ENCODE measurements at places on chromosomes 1 and 21. TPM values are rescaled to one million over a fixed set of nuclear protein-coding genes. Genes with fewer than 3 reads are reported as not detected.

DNA sequence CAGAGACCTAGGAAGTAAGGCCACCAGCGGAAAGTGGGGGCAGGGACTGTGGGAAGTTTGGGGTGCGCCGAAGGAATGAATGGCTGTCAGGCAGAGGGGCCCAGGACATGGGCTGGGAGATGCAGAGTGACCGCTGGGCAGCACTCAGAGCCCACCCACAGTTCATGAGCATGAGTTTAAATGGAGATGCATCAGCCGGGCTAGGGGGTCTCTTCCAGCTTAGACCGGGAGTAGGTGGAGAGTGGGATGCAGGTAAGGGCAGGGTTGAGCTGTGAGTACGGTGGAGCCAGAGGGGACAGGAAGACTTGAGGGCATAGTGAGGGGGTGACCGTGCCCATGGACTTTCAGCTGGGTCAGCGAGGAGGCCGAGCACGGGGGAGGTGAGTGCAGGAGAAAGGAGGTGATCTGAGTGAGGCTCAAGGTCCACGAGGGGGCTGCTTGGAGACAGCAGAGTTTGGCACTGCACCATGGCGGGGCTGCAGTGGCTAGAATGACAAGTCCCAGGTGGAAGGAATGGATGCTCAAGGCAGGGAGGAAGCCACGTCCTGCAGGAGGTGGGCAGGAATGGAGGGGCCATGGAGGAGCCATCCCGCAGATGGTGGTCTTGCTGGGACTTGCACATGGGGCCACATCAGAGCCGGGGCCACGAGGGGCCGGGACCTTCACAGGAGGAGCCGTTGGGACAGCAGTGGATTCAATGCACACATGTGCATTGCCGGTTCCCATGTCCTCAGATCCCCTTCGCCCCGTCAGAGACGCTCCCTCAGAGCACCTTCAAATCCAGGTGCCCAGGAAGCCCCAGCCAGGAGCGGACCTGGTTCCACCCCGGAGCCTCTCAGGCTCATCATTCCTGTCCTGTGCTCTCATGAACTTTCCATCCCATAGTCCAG, 34.9 kb downstream of the UBASH3A start:
- no peak for DNase-seq

Gene IGSF21
- 1.0 TPM for total RNA-seq

Gene FCRL4
- not detected for total RNA-seq

DNA sequence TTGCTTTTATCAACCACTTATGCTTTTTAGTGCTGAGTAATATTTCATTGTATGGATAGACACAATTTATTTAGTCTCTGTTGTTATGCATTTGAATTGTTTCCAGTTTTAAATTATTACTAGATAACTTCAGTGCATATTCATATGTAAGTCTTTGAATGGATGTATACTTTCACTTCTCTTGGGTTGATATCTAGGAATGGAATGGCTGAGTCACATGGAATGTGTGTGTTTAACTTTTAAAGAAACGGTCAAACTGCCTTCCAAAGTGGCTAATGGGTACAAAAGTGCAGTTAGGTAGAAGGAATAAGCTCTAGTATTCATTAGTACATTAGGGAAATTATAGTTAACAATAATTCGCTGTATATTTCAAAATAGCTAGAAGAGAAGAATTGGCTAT, 82.4 kb downstream of the NPHS2 start:
- no peak for DNase-seq

DNA sequence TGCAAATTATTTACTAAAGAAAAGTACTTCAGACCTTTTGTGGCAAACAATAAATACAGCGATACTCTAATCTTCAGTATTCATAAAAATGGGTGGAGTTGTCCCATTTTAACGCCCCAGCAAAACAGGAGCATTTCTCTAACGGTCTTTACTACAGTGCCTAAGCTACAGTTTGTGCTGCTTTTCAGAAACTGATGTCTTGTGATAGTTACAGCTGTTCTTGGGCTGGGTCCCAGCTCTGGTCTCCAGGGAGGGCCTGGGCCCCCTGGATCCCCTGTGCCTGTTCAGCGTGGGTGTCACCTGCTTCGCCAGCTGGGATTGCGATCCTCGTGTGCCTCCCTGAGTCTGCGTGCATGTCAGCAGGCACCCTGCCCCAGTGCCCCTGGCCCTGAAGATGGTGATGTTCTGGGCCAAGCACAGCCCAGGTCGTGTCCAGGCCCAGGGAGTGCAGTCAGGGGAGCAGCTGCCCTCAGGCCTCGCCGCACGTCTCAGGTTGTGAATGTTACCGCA, 64.0 kb upstream of the DIP2A start:
- no peak for DNase-seq

DNA sequence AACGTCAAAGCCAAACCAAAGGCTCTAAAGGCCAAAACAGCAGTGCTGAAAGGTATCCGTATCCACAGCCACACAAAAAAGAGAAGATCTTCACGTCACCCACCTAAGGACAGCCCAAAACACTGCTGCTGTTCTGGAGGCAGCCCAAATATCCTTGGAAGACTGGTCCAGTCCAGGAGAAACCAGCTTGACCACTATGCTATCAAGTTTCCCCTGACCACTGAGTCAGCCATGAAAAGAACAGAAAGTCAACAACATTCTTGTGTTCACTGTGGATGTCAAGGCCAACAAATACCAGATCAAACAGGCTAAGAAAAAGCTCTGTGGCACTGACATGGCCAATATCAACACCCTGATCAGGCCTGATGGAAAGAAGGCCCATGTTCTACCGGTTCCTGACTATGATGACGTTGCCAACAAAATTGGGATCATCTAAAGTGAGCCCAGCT, 32.1 kb downstream of the ARID4B start:
- DNase-seq = no peak

DNA sequence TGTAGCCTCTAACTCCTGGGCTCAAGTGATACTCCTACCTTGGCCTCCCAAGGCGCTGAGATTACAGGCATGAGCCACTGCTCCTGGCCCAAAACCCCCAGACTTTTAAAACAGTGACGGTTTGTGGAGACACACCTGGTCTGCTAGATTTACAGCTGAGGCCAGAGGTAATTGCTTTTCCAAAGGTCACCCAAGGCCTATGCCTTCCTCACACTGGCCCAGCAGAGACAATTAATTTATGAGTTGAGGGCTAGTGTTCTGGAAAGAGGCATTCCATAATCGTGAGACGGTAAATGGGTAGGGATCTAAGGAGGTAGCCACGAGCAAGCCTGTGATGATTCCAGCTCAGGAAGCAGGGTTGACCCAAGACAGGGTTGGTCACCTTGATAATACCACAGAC, 12.4 kb upstream of the PARP1 start:
- no peak for DNase-seq

- no peak for DNase-seq
These were observed 11.6 kb downstream of the CDC42BPA start for GRCh38 chr1:227306689-227307088.
